Neural crest cell (in vitro differentiated cells): ENCODE measurements at places on chromosomes 12 and 14. TPM values are rescaled to one million over a fixed set of nuclear protein-coding genes. Genes with fewer than 3 reads are reported as not detected.

DNA sequence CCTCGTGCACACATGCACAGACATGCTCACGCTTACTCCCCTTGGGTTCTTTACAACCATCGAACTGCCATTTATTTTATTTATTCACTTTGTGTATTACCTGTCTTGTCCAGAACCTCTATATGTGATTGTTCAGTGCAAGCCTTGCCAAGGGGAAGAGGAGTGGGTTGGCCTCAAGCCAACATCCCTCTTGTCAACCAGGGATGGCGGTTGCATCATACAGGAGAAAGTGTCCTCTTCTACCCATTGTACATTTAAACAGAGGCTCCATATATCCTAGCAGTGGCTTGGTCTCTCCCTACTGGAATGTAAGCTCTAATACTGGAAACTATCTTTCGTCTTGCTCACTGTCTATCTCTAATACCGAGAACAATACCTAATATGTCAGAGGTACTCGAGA is 108.4 kb downstream of the C12orf42 start:
- H3K27me3 ChIP-seq = peaks cover 12% of the 10 kb centered on the region
- peaks cover 8% of the 10 kb centered on the region for H3K4me1 ChIP-seq
- H3K4me3 ChIP-seq = no peak overlapping the region
- no peak overlapping the region for H3K27ac ChIP-seq
- DNase-seq = no peak
- H3K36me3 ChIP-seq = no peaks in the 10 kb centered on the region

DNA sequence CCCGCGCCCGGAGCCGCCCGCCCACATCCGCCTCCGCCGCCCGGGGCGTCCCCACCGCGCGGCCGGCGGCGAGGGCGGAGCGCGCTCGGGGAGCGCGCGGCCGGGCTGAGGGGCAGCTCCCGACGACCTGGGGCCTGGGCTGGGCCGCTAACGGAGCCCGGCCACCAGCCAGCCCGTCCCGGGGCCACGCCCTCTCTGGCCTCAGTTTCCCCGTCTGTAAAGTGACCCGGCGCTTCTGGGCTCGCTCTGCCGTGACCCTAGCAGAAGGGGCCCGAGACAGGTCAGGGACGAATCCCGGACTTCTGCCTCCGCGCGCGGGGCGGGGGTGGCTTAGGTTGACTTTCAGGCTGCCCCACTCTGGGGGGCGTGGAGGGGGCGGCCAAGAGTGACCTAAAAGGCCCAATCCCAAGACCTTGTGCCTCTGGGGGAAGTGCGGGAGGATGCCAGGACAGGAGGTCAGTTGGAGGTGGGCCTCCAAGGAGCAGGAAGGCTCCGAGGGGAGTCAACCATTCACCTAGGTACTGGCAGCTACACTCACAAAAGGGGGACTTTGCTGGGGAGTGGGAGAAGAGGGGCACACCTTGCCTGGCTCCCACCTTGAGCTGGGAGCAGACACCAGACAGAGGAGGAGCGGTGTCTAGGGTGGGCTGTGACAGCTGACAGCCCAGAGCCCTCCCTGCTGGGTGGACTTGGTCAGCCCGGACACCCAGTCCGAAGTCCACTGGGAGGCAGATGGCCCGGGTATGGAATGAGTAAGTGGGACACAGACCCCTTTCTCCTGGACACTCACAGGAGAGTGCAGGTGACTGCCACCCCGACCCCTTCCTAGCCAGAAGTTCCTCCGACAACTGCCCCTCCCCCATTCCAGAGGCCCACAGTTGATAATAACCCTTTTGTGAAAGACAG is 486 bp upstream of the AKT1 start:
- H3K27me3 ChIP-seq = peaks cover 41% of the 10 kb centered on the region
- H3K27ac ChIP-seq = no peak overlapping the region
- H3K4me1 ChIP-seq = peaks cover 38% of the 10 kb centered on the region
- no peak for DNase-seq

DNA sequence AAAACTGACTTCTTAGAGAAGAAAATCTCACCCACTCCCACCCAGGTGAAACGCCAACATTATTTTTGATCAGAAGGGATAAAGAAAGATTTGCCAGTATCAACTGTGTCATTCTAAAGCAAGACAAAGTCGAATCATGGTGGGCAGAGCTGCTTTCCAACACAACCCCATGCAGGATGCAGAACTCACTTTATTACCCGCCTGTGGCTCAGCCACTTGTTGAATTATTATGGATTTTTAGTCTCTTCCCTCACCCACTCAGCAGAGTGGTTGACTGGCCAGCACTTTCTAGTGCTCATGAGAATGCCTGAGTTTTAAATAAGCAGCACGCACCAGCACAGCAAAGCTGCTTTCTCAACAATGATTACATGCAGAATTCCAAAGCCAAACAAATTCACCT is 32.1 kb downstream of the CRACR2A start:
- H3K4me3 ChIP-seq = no peak overlapping the region
- peaks cover 16% of the 10 kb centered on the region for H3K4me1 ChIP-seq
- H3K36me3 ChIP-seq = no peaks in the 10 kb centered on the region
- peaks cover 14% of the 10 kb centered on the region for H3K27me3 ChIP-seq

DNA sequence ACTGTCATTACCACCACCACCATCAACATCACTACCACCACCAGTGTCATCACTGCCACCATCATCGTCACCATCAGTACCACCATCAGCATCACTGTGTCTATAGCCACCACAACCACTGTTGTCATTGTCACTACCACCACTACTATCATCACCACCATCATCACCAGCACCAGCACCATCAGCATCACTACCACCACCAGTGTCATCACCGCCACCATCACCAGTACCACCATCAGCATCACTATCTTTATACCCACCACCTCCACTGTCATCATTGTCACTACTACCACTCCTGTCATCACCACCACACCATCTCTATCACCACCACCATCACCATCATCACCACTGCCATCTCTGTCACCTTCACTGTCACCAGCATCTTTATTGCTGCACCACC is 60.6 kb downstream of the BEGAIN start:
- H3K27ac ChIP-seq = no peak overlapping the region
- H3K36me3 ChIP-seq = no peaks in the 10 kb centered on the region
- no peak for DNase-seq
- peaks cover 10% of the 10 kb centered on the region for H3K4me1 ChIP-seq

The NANOG gene
- total RNA-seq = 0.05 TPM in 1 of 2 replicates, not detected in the other
